ENCODE measurements at places on chromosomes 7 and 10.

DNA sequence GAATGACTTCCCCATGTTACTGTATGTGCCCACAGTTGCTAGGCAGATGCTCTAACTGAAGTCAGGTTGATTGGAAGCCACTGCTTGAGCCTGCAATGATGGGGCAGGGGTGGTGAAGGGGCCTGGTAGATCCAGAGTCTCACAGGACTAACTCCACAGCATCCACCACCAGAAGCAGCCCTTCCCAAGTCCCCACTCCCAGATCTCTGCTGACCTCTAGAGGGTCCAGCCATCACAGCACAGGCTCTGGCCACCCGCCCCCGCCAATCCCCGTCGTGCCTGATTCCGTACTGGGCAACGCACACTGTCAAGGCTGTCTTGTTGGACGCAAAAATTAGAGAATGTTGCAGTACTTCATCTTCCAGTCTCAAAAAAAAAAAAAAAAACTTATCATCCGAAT lies 136.8 kb upstream of the PDE1C start:
- DNase-seq, result no peak

DNA sequence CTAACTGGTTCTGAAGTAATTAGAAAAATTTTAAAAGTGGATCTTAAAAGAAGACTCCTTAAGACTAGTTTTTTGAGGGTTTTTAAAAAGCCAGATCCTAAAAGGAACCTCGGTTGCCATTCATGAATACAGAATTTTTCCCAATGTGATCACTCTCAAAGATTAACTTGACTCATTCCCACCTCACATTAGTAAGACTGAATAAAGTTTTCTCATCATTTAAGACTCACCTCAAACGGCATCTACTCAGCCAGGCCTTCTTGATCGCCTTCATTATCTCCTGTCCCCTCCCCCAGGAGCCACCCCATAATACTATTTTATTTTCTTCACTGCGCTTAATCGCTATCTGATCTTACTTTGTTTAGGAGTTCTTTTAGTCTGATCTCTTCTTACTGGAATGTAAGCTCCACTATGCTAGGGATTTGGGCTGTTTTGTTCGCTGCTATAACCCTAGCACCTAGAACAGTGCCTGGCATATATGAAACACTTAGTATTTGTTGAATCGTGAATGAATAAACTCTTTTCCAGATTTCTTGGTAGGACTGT lies 55.9 kb upstream of the PCGF5 start:
- no peak for DNase-seq

DNA sequence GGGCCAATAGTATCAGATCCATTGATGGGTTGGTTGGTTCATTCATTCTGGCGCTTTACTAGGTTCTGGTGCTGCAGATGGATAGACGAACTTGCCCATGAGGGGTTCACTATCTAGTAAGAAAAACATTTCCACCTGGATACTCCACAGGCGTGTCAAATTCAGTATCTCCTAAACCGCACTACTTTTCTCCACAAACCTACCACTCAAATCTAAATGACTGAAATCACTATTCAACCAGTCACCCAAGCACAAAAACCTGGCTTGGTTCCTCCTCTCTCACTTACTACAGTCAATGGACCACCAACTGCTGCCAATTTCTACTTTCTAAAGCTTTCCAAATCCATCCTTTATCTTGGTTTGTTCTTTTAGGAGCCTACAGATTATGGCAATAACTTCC lies 572 bp downstream of the AGK start:
- DNase-seq, result no peak

DNA sequence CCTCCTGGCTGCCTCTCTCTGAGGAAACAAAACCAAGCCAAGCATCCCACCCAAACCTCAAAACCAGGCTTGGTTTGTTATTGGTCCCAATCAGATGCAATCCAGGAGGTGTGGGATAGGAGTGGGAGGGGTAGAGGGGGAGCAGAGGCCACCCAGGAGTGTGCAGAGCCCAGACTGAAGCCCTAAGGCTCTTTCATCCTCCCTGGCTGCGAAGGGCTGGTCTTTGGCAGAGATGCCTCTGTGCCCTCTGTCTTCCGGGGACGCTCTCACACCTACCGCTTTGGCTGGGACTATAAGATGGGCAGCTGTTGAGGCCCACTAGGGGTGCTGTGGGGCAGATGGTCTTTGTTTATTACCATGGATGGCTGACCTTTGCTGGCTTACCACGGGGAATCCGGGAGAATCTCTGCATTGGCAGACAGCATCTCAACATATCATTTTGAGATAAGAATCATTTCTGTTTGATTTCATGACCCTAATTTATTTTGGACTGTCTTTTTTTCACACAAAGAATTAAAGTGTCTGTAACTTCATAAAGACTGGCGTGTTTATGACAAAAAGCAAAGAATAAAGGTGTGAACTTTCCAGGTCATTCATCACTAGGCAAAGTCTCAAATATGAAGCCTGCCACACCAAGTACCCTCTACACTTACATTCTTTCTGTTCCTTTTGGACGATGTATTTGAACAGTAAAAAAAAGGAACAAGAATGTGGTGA lies 6.5 kb upstream of the DENND2A start:
- DNase-seq, result peak; percentile 62

- DNase-seq, result peak; percentile 40
Observed at GRCh38 chr10:73768881-73769280, 13.0 kb upstream of the CHCHD1 start.

GRCh38 chr7:151761231-151761630 lies 115.7 kb downstream of the PRKAG2 start:
- DNase-seq, result no peak

GRCh38 chr10:4635388-4635787 lies 190.6 kb upstream of the AKR1E2 start:
- no peak for DNase-seq

GRCh38 chr10:72611783-72612182 lies 14.1 kb downstream of the MICU1 start:
- no peak for DNase-seq

- no peak for DNase-seq
Observed at GRCh38 chr10:29142516-29143314, 146.2 kb upstream of the LYZL1 start.

GRCh38 chr7:66631471-66631870 lies 2.8 kb downstream of the KCTD7 start:
- no peak for DNase-seq

GRCh38 chr10:96632974-96633710 lies 46.3 kb upstream of the TM9SF3 start:
- no peak for DNase-seq

- DNase-seq, result no peak
Observed at GRCh38 chr7:29330136-29330535, 135.6 kb downstream of the CHN2 start.

DNA sequence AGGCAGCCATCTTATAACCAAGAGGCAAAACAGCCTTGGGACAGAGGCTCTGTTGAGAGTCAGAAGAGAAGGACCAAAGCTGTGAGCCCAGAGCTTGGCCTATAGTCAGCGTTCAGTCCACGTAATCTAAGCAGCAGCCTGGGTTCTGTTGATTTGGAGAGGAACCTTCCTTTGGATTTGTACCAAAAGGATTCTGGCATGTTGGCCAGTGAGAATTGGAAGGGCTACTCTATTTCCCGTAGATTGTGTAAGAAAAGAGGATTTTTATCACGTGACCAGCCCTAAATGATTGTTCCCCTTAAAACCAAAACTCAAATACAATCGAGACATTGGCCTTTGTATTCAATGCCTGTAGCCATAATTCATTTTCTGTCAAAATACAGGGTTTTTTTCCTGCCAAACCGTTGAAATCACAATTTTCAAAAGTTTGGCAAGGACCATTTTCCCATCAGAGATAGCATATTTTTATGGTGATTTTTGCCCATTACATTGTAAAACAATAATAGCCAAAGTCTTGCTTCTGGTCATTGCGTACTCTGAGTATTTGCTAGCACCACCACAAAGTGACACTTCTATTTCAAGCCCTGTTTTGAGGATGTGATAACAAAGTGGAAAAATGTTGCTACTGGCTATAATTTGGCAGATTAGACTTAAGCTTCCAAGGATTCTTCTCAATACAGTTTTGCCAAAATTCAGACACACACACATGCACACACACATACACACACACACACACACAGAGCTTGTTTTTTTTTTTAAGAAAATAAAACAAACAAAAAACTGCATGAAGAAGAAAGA lies 23.1 kb upstream of the BMPER start:
- no peak for DNase-seq

GRCh38 chr7:25500393-25500921 lies 272.2 kb upstream of the NPVF start:
- DNase-seq, result no peak

DNA sequence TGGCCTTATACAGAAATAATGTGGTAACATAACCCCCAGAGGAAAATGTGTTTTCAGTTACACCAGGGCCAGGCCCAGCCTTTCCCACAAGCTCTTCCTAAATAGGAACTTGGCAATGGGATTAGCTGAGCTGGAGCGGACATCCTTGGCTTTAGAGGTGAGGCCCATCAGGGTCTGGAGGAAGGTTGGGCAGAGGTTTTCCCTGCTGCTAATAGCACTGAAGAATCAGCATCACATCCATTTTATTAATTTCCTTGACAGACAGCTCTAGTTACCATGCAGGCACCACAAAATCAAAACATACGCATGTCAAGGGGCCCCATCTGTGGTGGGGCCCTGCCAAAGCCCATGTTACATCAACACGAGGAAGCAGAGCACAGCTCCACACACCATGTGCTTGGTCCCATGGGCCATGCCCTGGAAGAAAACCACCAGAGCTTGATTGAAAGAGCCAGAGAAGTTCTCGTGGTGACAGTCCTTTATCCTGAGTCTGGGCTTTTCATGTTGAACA lies 566.6 kb downstream of the KCNMA1 start:
- DNase-seq, result no peak

GRCh38 chr7:92685136-92686042 lies 95.2 kb upstream of the FAM133B start:
- no peak for DNase-seq

DNA sequence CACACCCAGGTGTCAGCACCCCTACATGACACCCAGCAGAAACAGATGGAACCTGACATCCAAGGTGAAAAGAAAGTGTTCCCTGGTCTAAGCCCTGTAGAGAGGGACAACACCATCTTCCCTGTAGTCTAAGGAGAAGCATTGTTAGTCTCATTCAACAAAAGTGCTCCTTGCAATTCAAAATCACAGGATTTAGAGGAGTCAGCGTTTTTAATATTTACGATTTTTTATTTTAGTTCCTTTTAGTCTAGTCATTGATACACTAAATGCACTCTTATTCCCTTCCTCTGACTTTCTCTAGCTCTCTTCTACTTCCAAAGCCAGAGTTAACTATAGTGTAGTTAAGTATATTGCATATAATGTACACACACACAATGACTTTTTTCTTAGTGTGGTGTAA lies 163.0 kb downstream of the TPK1 start:
- no peak for DNase-seq

DNA sequence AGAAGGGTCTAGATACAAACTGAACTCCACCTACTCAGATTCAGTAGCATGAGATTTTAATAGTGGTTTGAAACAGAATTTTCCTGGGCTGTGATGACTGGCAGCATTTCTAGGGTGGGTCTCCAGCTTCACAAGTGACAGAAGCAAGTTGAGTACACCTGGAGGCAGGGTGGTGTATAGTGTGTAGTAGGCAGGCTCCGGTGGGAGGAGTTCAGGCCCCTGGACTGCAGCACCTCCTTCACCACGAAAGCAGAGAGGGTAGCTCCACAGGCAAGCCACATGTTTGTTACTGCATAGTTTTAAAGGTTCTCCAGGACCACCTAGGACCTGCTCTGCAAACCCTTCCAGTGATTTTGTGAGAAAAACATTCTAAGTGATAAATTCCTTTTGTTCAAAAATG lies 347.2 kb downstream of the PARD3 start:
- DNase-seq, result no peak

DNA sequence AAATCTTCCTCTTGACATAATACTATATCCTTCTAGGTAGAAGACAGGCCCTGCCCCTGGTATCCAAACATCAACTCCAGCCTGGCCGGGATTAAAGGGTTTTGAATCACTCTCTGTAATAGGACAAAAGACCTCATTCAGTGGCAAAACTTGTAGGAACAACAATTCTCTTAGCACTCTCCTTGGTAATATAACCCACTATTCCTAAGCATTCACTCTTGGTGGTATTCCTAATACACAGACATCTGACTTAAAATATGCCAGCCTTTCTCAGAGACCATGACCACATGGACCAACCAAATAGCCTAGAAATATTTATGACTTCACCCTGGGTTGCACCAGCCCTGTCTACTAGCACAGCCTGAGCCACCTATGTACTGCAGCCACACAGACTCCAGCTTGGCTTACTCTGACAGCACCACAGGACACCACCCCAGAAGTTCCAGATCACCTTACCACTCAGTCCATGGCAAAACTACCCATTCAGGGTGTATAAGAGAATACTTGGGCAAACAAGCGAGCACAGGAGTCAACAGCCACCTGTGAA lies 244.9 kb upstream of the NEBL start:
- DNase-seq, result no peak

- no peak for DNase-seq
Observed at GRCh38 chr10:129881641-129882040, 82.4 kb downstream of the EBF3 start.

- no peak for DNase-seq
Observed at GRCh38 chr7:15084368-15084767, 181.8 kb upstream of the DGKB start.

DNA sequence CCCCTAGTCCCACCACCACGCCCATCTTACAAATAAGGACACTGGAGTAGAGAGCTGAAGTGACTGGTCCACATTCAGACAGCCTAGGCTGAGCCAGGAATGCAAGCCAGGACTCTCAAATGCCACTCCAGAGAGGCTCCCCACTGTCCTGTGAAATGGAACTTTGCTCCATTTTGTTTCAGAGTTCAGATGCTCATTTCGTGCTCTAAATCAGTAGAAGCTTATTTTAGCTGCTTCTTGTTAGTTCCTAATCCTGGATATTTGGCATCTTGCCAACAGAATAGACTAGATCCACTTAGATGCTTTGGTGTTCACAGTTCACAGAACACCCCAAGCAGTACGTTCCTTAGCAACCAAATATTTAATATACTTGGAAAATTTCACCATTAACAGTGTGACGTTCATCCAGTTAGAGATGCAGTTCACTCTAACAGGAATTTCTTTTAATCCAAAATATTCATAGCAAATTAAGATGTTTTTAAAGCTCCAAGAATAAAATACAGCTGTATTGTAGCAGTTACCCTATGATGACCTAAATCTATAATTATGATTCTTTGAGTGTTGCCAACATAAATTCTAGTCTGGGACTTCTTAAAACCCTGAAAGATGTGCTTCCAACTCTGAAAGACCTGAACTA lies 7.3 kb downstream of the MMP21 start:
- no peak for DNase-seq

DNA sequence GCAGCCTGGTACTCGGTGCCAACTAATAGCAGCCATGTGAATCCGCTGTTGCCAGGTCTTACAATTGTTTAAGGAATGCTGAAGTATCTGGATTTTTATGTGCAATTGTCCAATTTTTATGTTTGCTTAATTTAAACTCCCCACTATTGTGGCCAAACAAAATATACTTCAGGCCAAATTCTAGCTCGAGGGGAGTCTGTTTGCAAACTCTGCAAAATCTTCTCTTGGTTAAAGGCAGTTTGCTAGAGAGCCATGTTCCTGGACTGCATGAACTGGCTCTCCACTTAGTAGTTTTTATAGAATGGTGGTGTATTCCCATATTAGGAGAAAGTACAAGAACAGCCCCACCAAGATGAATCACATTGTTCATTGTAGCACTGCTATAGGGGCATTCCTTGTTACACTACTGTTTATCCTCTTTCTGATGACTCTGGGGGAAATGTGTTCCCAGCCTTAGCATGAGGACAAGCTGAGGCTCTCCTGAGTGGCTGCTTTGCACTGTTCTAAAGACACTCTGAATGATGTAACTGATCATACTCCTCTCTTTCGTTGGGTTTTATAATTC lies 178.0 kb upstream of the GLI3 start:
- DNase-seq, result no peak

All from GM10248 (cell line).